Thoracic aorta (tissue), 2 donors: ENCODE measurements at places on chromosomes 12 and 14.

GRCh38 chr12:127381681-127382080 is 885.3 kb upstream of the TMEM132C start:
- no peak for DNase-seq

- no peak for DNase-seq
Observed at GRCh38 chr14:37594238-37594970, 645 bp downstream of the FOXA1 start.

DNA sequence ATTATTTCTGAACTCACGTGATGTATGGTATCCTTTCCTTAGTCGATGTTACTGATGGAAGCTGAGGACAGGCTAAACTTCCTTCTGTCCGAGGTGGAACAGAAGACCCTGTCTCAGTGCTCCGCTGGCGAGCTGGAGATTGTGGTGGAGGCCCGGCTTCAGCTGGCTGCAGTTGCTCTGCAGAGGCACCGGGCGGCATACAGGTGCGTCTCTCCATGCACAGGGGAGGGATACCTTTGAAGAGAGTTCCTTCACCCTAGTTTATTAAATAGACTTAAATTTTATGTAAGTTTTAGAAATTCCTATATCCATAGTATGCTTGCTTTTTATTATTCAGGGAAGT is 186.7 kb upstream of the NEDD1 start:
- no peak for DNase-seq

GRCh38 chr14:70886421-70887206 is 20.6 kb upstream of the PCNX1 start:
- no peak for DNase-seq

GRCh38 chr14:105311838-105312237 is 2.7 kb upstream of the PACS2 start:
- DNase-seq = no peak

DNA sequence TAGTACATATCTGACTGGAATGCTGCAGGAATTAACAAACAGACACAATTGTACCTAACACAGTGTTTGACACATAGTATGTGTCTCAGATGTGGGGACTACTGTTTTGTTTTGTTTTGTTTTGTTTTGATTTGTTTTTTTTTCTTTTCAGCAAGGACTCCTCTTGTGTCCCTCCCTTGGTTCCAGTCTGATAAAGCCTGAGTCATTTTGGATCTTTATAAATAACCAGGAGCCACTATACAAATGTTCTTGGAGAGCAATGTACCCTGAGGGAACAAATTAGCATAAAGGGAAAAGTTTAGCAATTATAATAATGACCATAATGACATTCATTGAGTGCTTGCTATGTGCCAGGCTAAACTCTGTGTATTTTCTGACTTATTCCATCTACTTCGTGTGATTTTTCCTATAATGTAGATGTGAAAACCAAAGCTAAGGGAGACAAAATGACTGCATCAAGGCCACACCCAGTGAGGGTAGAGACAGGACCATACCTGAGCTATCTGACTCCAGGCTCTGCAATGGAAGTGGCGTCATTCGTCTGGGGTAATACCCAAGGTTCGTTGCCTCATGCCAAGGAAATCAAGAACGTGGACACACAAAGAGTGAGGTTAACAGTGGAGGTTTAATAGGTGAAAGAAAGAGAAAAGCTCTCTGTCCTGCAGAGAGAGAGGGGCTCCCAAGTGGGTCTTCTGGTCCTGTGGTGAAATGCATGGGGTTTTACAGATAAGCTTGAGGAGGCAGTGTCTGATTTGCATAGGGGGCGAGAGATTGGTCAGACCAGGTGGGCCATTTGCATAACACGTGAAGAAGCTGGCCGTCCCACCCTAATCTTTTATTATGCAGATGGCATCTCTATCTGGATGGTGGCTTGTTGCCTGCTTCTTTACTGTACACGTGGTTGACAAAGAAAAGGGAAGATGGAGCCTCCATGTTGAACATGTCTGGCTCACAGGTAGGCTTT is 285.5 kb upstream of the SFSWAP start:
- no peak for DNase-seq

GRCh38 chr14:84493779-84494178 is 1036.2 kb upstream of the FLRT2 start:
- no peak for DNase-seq

- no peak for DNase-seq
Observed at GRCh38 chr14:91509083-91509877, 830 bp downstream of the PPP4R3A start.

GRCh38 chr14:73136387-73137225 is at the start of gene PSEN1:
Gene PSEN1, plus strand, starts transcription at chr14:73136507. Its CDS starts 11,513 bp downstream, at chr14:73148020.
- peak; percentile 88 for DNase-seq

DNA sequence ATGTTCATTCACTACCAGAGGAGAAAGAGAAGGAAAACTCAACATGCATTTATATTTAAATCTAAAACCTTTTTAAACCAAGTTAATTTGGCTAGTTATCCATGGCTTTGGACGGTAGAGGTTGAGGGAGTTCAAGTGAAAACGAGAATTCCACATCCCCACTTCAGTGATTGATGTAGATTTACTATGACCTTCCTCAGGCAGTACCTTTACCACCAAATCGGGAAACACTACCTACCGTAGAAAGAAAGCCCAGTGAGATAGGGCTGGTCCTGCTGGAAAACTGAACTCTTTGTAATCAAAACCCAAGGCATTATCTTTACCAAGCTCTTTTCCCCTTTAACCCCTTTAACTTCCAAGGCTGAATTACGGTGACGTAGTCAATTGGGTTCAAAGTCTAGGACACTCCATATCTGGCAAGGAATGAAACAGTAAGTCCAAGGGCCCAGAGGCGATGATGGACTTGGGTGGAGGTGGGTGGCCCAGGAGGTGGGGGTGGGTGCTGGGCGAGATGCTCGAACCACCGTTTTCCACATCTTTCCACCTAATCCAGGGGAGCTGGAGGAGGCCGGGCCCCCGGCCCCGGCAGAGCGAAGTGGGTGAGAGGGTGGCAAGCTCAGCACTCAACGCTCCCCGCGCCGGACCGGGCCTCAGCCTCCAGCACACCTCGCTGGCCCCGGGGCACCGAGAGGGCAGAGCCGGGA is 618 bp downstream of the SEC23A start:
- DNase-seq = no peak

- no peak for DNase-seq
Observed at GRCh38 chr12:85831327-85831990, 4.8 kb downstream of the RASSF9 start.

- no peak for DNase-seq
Observed at GRCh38 chr12:9607716-9608115, at the start of gene KLRB1. Gene KLRB1, minus strand, starts transcription at chr12:9607916. Its CDS starts 77 bp downstream, at chr12:9607839.

GRCh38 chr12:131332224-131332623 is 378.5 kb downstream of the ADGRD1 start:
- DNase-seq = no peak

- no peak for DNase-seq
Observed at GRCh38 chr12:85373045-85373444, 93.0 kb downstream of the ALX1 start.

GRCh38 chr14:24508155-24508840 is at the start of gene CMA1:
Gene CMA1, minus strand, starts transcription at chr14:24508265. Its CDS starts 30 bp downstream, at chr14:24508235.
- DNase-seq = no peak

DNA sequence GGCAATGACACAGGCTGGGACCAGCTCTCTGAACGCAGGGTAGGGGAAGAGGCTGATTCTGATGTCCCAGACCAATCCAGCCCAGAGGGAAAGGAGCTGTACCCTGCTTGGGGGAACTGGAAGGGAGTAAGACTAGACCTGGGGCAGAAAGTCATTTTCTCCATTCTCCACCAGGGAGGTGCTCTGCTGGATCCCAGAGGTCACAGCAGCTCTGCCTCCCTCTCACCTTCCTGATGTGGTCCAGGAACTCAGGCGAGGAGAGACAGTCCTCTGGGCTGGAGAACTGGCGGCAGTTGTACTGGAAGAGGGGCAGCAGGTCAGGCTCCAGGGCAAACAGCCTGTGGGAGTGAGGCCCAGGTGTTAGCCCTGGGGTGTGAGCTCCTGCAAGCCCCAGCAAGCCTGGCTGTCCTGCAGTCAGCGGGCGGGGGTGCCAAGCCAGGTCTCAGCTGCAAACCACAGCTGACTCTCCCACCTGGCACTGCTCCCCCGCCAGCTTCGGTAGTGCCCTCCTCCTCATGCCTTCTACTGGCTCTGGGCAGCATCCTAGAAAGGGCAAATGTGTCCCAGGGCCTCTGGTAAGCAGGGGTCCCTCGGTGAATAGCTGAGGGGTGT is 1.9 kb downstream of the NGB start:
- DNase-seq = no peak

- DNase-seq = no peak
Observed at GRCh38 chr14:74237441-74237840, 1.8 kb upstream of the VSX2 start.

- no peak for DNase-seq
Observed at GRCh38 chr12:46388427-46389021, 16.0 kb upstream of the SLC38A2 start.

DNA sequence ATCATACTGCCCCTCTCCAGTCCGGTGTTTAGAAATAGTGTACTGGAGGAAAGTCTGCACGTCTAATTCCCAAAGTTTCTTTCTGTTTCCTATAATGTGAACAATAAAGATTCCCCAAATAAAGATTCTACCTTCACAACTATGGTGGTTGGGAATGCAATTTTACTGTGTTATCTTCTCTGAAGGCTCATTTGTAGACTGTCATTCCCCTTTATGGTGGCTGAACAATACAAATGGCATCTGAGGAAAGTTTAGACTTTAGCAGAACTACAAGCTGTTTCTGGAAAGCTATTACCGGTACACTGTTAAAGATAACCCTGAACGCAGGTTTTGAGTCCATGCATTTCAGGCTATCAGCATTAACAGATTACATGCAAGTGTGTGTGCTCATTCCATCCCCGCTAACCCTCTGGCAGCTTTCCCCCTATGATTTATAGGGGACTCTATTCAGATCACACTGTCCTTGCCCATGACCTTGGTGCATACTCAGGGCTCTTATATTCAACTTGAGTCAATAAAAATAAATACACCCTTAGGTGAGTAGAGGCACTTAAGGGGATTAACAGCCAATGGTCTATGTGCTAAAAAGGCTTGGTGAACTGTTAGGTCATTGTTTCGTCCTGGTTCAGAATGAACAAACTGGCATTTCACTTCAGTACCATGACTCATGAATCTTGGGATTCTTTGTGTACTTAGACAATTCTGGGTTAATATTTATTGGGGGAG is 60.7 kb upstream of the PYGL start:
- no peak for DNase-seq

- no peak for DNase-seq
Observed at GRCh38 chr12:39502726-39503125, 59.8 kb upstream of the KIF21A start.

DNA sequence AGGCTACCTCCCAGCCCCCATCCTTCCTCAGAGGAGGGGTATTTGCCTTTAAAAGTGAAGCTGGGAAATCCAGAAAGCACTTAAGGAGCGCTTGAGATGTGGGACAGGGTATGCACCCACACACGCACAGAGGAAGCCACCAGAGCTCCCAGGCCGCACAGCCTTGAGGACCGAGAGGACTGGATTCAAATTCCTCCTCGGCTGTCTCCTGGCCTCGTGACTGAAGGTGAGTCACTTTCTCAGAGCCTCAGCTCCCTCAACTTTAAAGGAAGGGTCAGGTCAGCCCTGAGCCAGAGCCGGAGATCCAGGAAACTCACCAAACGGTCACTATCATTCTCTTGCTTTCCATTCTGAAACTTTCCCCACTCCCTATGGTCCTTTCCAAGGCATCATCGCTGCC is 37.6 kb downstream of the BCL11B start:
- DNase-seq = no peak

DNA sequence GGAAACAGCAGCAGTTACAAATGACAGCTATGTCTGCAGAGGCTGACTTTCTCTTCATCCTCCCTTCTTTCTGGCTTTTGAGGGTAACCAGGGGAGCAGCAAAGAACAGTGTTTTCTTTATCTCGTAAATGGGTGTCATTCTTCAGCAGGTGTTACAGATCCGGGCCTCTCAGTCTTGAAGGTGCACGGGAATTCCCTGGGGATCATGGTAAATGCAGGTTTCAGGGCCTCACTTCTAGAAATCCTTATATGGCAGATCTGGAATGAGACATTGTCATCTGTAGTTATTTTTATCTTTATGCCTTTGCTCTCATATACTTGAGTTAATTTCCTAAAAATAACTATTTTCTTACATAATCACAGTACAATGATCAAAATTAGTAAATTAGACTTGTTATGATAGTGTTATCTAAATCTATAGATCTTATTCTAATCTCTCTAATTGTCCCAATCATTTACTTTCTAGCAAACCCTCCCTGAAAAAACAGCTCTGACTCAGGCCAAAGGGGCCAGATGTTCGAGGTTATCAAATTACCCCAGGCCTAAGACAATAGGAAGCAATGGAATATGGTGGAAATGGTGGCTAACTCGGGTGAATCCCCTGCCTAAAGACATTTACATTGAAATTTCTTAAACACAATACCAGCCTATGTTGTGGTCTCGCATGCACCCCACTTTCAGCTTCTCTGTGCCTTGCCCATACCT is 145.0 kb downstream of the CAND1 start:
- DNase-seq = no peak

GRCh38 chr12:52366738-52367485 is at the start of gene KRT85:
Gene KRT85, minus strand, starts transcription at chr12:52367481. Its CDS starts 76 bp downstream, at chr12:52367405.
- DNase-seq = no peak

DNA sequence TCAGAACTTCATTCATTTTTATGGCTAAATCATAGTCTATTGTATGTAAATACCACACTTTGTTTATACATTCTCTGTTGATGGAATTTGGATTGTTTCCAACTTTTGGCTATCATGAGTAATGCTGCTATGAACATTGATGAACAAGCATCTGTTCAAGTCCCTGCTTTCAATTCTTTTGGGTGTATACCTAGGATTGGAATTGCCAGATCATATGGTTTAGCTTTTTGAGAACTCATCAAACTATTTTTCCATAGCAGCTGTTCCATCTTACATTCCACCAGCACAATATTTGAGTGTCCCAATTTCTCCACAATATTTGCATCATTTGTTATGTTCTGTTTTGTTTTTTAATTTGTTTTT is 52.3 kb upstream of the CCND2 start:
- no peak for DNase-seq

DNA sequence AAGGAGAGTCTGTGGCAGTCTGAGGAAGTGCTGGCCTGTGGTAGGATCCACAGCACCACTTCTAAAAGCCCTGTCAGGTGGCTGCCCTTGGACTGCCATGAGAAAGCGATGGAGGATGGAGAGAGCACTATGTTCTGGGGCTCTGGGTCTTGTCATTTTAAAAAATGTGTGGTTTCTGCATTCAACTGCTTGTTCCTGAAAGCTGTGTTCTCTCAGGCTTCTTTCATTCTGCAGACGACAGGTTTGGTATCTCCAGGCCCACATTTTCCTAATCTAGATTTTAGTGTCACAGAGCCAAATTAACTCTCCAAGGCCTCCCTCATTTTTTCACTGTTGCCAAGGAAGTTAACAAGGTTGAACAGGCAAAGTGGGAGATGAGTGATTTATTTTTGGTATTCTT is 10.5 kb downstream of the OVCH1 start:
- no peak for DNase-seq

DNA sequence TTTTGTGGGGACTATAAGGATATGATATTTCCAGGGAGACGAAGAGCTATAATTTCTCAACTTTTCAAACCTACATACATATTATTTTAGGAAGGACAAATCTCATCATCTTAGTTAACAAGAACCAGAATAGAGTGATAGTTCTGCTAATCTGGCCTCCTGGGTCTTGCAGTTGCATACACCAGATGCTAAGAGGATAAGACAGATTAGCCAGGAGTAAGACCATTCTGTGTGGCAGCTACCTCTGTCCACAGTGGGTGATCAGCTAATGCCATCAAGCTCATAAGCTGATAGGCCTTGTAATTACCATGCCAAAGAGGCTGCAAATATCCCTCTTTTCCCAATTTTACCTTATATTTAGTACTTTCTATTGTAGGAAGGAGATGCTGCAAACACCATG is 776.8 kb downstream of the NRXN3 start:
- DNase-seq = no peak
